ENCODE measurements at places on chromosomes 4 and X.

- no peak for DNase-seq
Measured at GRCh38 chr4:146285037-146285436, 70.7 kb downstream of the REELD1 start.

GRCh38 chr4:53004497-53005148 is 142.5 kb downstream of the RASL11B start:
- no peak for DNase-seq

GRCh38 chr4:6379767-6380745 is 92.4 kb downstream of the PPP2R2C start:
- no peak for DNase-seq

DNA sequence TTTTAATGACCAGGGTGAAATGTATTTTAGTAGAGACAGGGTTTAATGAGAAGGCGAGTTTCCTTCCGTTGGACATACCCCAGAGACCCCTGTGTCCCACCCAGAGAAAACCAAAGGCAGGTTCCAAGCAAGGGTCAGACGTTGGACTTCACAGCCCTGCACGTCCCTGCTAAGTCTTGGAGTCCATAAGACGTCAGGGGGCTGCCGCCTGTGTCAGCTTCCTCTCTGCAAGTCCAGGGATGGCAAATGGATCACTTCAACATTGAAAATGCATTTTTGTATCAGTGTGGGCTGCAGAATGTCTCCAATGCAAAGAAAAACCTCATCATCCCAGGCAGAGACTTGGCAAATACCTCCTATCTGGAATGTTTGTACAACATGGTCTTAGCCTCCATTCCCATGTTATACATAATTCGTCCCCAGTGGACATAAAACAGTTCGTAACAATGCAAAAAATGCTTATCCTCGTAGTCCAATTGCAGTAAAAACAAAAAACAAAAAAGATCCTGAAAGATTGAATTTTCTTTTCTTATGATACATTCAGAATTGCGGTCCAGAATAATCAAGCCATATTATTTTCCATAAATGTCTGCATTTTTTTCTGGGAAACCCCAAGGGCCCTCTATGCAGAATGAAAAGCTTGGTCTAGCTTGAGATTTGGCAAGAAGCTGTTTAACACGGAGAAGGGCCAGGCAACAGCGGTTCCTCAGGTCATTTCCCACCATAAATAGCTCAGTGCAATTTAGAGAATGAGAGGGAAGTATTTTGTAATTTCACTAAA is 190.9 kb downstream of the SHOX start:
- DNase-seq: no peak

- DNase-seq: no peak
Measured at GRCh38 chr4:96025011-96025410, 185.1 kb downstream of the PDHA2 start.

GRCh38 chr4:93633721-93634120 is 194.8 kb upstream of the ATOH1 start:
- no peak for DNase-seq

DNA sequence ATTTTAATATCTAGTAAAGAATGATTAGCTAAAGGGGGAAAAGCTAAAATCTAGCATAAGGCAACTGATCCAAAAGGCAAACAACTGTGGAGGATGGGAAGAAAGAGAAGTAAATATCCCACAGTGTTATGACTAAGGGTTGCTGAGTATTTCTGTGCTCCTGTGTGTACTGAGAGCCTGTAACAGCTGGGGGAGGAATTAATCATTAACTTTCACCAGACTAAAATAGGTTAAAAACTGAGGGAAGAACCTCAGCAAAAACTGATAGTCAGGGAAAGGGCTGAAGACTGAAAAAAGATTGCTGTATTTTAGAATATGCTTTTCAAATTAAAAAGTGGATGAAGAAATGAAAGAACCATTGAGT is 365.9 kb downstream of the CXXC4 start:
- no peak for DNase-seq

DNA sequence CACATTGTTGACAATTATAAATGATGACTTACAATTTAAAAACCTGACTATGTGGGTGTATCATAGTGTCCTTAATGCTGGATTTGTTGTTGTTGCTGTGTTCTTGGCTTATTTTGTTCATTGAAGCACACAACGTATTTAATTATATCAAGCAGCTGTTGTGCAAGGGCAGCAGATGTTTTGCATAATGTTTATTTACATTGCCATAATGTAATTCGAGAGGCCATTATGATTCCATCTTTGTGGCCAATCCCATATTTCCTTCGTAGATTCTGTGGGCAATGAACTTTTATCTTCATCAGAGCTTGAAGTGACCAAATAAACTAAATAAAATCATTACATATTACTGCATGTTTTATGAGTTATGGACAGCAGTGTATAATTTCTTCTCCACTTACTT is 422.6 kb upstream of the GALNTL6 start:
- DNase-seq: no peak

All from COLO829 (cell line).